ENCODE measurements at places on chromosomes 1 and 21.

DNA sequence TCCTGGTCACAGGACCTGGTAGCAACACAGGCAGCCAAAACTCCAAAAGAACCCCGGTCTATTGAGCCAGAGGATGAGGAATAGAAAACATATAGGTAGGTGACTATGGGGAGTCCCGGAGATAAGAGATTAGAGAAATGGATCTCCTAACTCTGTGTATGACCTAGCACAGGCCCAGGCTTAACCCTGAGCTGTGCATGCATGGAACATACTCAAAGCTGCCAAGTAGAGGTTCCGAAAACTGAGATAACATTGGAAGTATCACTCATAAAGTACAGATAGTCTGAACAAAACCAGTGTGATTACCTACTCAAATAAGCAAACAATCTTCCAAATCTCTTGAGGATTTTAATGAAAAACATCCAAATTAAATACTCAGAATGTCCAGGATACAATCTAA lies 31.5 kb upstream of the PRDX6 start:
- peaks cover 59% of the 10 kb centered on the region for H3K36me3 ChIP-seq
- peaks cover 9% of the 10 kb centered on the region for H3K4me1 ChIP-seq
- H3K27ac ChIP-seq, result no peak overlapping the region
- H3K27me3 ChIP-seq, result no peaks in the 10 kb centered on the region

GRCh38 chr1:107158496-107158895 lies 17.7 kb downstream of the NTNG1 start:
- H3K27me3 ChIP-seq, result peaks cover 3% of the 10 kb centered on the region
- H3K4me1 ChIP-seq, result no peaks in the 10 kb centered on the region
- no peak for DNase-seq
- H3K4me3 ChIP-seq, result no peak overlapping the region

DNA sequence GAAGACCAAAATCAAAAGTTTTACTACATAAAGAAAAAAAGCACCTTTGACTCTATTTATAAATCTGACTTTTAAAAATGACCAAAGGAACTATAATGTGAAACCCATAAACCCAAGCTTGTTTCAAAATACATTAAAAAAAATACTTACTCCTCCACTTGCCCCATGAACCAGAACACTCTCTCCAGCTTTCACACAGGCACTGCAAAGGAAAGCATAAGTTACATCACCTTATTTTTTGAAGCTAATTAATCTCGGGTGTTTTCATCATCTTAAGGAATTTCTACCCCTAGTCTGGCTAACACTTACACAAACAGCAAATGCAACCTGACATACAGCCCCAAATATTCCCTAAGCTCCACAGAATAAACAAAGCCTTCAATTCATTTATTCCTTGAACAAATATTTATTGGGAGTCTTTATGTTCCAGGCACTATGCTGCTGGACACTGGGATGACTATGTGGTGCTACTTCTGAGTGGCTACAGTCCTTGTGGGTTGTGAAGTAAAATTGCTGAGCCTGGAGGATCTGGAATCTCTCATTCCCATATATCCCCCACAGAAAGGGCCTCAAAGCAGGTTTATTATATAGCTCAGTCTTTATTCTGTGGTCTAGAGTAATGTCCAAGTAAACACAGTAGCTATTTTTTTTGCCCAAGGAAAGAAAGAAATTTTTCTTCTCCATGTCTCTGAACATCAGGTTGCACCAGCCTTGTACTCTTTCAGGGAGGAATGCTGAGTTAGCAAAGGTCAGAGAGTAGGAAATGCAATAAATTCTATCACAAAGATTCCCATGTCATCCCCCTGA lies 18.2 kb downstream of the CRYZ start:
- no peak overlapping the region for H3K4me3 ChIP-seq
- H3K36me3 ChIP-seq, result peaks cover 3% of the 10 kb centered on the region
- no peaks in the 10 kb centered on the region for H3K27me3 ChIP-seq
- no peak for DNase-seq

DNA sequence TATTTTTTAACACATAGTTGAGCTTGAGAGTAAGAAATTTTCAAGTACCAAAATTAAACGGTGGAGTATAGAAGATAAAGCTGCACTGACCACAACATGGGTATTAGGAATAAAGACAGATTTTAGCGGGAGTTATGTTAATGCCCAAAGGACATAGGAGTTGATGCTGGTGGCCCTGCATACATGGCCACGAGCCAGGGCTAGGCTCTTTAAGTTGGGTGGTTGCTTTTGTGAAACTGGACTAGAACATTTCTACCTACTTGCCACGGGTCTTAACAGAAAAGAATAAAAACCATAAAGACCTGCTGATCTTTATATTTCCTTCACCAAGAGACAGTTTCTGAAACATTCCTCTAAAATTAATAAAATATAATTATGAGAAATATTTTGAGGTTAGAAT lies 14.9 kb downstream of the EDEM3 start:
- peaks cover 29% of the 10 kb centered on the region for H3K4me1 ChIP-seq
- H3K27ac ChIP-seq, result no peak overlapping the region

DNA sequence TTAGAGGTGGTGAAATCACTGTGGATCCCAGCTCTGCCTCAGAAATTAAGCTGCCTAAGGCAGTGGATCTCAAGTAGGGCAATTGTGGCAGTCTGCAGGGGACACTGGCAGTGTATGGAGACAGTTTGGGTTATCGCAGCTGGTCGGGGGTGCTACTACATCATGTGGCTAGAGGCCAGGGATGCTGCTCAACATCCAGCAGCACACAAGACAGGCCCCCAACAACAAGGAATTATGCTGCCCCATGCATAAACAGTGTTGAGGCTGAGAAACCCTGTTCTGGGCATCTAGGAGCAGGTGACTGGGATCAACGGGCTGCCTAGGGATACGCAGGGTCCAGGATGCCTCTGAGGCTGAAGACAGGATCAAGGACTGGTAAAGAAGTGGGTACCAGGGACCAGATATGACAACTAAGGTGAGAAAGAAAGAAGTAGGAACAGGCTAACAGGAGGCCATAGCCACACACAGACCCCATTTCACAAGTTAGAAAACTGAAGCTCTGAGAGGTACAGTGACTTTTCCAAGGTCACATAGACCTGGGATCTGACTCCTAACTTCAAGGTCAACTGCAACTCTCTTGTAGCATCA lies 8.7 kb downstream of the BATF3 start:
- H3K36me3 ChIP-seq, result peaks cover 47% of the 10 kb centered on the region
- H3K27ac ChIP-seq, result no peak overlapping the region
- H3K27me3 ChIP-seq, result no peaks in the 10 kb centered on the region
- no peak overlapping the region for H3K4me3 ChIP-seq
- peak; percentile 36 for DNase-seq

DNA sequence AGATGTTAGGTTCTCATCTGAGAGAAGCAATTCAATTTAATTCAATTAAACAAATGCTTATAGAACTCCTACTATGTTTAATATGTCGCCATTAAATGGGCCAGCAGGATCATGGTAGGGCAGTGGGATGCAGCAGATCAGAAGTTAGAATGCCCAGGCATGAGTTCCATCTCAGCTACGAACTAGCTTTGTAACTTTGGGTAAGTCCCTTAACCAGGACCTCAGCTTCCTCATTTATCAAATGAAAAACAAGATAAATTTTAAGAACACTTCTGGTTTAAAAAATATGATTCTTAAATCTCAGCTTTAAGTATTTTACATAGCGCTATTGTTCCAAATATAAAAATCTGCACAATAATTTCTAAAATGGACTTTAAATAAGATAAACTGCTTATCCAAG lies 67.5 kb upstream of the GFI1 start:
- peaks cover 28% of the 10 kb centered on the region for H3K36me3 ChIP-seq
- no peaks in the 10 kb centered on the region for H3K27me3 ChIP-seq
- no peak overlapping the region for H3K4me3 ChIP-seq
- no peak for DNase-seq
- no peak overlapping the region for H3K27ac ChIP-seq
- H3K4me1 ChIP-seq, result peaks cover 30% of the 10 kb centered on the region

DNA sequence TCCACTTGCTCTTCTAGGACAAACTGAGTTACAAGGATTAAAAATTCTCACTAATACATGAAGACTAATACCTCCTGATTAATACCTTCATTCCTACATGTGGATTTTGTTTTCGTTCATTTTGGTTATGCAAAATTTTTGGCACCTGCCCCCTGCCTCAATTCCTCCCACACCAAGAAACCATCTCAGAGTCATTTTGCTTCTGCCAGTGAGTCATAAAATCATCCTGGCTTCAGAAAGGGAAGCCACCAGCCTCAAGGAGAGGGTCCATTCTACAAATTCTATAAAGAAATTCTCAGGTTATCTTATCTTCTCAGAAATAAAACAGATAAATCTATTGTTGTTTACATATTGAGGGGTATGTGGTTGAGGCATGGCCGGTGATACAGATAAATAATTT lies 103.2 kb upstream of the COA6 start:
- no peak for DNase-seq
- H3K4me1 ChIP-seq, result peaks cover 36% of the 10 kb centered on the region
- H3K36me3 ChIP-seq, result peaks cover 31% of the 10 kb centered on the region

DNA sequence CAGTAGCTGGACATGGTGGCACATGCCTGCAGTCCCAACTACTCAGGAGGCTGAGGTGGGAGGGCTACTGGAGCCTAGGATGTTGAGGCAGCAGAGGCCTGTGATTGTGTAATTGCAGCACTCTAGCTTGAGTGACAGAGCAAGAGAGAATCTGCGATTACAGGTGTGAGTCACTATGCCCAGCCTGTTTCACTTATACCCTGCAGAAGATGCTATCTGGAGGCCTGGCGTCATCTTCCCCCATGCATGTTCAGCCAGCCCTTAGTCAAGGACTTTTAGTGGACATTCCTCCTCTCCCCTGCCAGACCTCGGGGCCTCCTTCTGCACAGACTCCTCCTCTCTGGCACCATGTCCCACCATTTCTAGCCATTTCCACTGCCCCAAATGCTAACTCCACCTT lies 36.3 kb upstream of the RCC2 start:
- H3K27ac ChIP-seq, result no peak overlapping the region
- DNase-seq, result no peak
- H3K36me3 ChIP-seq, result no peaks in the 10 kb centered on the region
- H3K4me1 ChIP-seq, result no peaks in the 10 kb centered on the region

GRCh38 chr21:30486180-30486579 lies 1.1 kb downstream of the KRTAP19-2 start:
- H3K27me3 ChIP-seq, result no peaks in the 10 kb centered on the region
- no peak for DNase-seq
- no peak overlapping the region for H3K27ac ChIP-seq

- H3K36me3 ChIP-seq, result no peaks in the 10 kb centered on the region
- no peak for DNase-seq
- H3K27me3 ChIP-seq, result peaks cover 31% of the 10 kb centered on the region
- peaks cover 2% of the 10 kb centered on the region for H3K4me1 ChIP-seq
These were observed 27.6 kb upstream of the CLDN14 start for GRCh38 chr21:36507397-36508018.

GRCh38 chr1:172903581-172904220 lies 147.0 kb downstream of the TNFSF18 start:
- H3K4me1 ChIP-seq, result peaks cover 21% of the 10 kb centered on the region
- H3K36me3 ChIP-seq, result peaks cover 10% of the 10 kb centered on the region
- no peak overlapping the region for H3K4me3 ChIP-seq
- no peak for DNase-seq
- H3K27ac ChIP-seq, result no peak overlapping the region

DNA sequence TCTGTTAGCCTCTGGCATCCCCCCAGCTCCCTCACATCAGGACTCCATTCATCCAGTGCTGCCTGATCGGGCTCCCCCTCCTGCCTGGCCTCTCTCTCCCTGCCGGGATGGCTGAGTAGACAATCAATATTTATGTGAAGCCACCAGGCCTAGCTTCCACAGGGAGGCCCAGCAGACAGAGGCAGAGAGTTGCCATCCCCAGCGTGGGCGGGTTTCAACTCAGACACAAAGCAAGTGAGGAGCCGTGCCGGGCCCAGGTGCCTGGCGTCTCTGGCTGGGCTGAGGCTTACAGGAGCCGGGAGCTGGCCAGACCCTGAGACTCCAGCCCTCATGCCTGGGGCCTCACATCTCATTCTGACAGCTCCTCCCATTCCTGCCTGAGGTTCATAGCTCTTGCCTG lies 34.5 kb upstream of the ATP2B4 start:
- H3K27me3 ChIP-seq, result peaks cover 3% of the 10 kb centered on the region
- no peak for DNase-seq
- H3K4me1 ChIP-seq, result peaks cover 12% of the 10 kb centered on the region
- no peaks in the 10 kb centered on the region for H3K36me3 ChIP-seq

GRCh38 chr1:181763736-181764135 lies 280.4 kb downstream of the CACNA1E start:
- no peak for DNase-seq
- H3K4me1 ChIP-seq, result peaks cover 5% of the 10 kb centered on the region

- no peak for DNase-seq
- peaks cover 30% of the 10 kb centered on the region for H3K27me3 ChIP-seq
- peaks cover 10% of the 10 kb centered on the region for H3K4me1 ChIP-seq
- H3K4me3 ChIP-seq, result peak overlapping the region; percentile 67
- H3K36me3 ChIP-seq, result no peaks in the 10 kb centered on the region
These were observed 7.2 kb upstream of the COL6A1 start for GRCh38 chr21:45974073-45975019.
